ENCODE measurements at places on chromosomes 2 and 18.

- no peak for DNase-seq
These were observed 27.9 kb upstream of the RNU4ATAC start for GRCh38 chr2:121502781-121503180.

GRCh38 chr2:127228102-127228501, 8.0 kb upstream of the CYP27C1 start:
- DNase-seq, result no peak

GRCh38 chr2:186746584-186746983, 52.7 kb downstream of the FAM171B start:
- no peak for DNase-seq

DNA sequence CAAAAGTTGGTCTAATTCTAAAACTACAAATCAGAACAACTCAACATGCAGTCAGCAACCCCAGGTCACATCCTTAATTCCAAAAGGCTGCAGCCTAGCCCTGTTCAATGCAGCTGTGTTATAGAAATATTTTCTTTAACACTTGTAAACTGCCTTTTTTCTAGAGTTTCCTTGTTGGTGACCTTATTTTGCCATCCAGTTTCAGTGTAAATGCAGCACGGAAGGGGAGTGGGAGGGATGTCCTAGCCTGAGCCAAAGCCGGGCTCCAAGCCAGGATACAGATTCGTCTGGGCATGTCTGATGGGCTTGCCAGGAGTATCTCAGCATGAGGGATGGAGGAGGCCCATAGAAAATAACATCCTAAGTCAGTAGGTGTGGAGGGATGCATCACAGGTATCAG, 17.7 kb upstream of the SP3 start:
- no peak for DNase-seq

DNA sequence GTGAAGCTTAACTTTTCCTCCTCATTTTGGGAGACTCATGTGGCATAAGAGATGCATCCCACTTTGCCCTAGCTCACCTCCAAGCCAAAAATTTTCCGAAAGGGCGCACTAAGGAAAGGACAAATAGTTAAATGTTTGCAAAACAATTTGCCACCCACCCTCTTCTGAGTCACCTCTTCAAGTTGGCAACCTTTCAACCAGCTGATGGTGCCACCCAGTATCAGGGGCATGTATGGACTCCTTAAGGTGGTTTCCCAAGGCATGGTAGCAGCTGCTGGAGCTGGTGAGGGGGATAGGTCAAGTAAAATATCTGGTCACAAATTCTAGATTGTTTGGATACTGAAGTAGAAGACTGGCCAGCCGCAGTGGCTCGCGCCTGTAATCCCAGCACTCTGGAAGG, 17.2 kb upstream of the ITGAV start:
- no peak for DNase-seq

GRCh38 chr2:113777371-113777770, 20.9 kb upstream of the SLC35F5 start:
- no peak for DNase-seq

GRCh38 chr18:54713386-54713785, 114.9 kb upstream of the RAB27B start:
- no peak for DNase-seq

- no peak for DNase-seq
These were observed 6.4 kb upstream of the ODC1 start for GRCh38 chr2:10454505-10454904.

GRCh38 chr2:236825989-236826510, 256.4 kb downstream of the ACKR3 start:
- no peak for DNase-seq

DNA sequence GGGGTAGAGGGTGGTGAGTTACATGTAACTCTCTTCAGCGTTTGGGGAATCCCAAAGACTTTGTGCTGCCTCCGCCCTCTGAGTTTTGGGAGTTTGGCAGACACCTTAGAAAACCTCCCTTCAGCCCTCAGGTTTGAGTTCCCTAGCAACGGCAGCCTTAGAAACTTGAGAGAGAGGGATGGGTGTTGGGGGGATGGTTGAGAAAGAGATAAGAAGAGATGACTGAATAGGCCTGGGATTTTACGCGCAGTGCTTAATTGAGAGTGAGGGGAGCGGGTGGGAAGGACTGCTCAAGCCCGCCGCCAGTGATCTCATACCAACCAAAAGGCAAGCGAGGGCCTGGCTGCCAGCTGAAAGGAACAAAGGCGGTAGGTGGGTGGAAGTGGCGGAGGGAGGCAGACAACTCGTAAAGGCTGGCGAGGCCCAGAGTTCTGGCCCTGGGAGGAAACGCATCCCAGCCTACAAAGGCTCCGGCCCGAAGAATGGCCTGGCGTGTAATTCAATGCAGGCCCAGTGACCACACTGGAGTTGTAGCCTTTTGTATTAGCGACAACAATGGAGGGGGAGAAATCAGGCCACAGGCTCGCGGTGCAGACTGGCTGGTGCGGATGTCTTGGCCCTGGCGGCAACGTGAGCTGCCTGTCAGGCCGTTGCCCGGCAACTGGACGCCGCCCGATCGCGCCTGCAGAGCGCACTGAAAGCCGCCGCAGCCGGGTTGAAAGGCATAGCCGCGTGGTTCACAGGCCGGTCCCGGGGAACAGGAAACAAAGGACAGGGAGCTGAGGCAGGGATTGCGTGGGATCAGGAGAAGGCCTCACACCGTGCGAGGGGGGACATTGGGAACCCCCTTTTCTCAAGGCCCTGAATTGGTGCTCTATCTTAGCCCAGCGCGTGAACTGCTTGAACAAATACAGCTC, 39.9 kb upstream of the DARS1 start:
- no peak for DNase-seq

DNA sequence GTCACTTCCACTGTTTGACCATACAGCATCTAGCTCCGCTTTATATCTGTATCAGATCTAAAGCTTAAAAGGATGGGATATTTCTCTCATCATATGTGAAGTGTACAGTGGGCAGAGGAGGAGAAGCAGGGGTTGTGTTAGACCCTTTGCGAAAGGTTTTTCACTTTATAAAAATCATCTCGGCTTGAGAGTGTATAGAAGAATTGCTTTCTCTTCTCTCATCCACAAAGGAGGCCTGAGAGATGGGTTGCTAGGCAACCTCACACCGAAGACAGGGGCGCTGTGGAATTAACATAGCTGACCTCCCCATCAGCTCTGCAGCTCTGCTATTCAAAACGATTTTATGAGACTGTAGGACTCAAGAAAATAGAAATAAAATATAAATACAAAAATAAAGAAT, 70.2 kb upstream of the GALNT3 start:
- DNase-seq, result no peak

DNA sequence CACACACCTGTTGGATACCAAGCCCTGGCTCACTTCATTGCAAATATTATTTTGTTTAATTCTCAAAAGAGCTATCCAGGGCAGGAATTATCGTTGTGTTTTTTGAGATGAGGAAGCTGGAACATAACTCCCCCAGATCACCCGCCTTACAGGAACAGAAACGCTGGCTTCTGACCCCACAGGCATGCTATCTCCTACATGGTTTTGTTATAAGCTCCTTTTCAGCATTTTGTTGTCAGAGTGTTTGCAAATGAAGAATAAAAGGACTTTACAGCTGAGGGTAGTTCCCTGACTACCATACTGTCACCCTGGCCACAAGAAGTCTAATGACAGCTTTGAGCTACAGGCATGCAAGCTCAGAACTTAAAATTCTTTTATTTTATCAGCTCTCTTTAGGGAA, 62.0 kb upstream of the MRPS9 start:
- DNase-seq, result no peak

GRCh38 chr2:153940511-153940910, 68.8 kb downstream of the GALNT13 start:
- no peak for DNase-seq

GRCh38 chr18:53644799-53645471, 579.5 kb downstream of the MBD2 start:
- no peak for DNase-seq

DNA sequence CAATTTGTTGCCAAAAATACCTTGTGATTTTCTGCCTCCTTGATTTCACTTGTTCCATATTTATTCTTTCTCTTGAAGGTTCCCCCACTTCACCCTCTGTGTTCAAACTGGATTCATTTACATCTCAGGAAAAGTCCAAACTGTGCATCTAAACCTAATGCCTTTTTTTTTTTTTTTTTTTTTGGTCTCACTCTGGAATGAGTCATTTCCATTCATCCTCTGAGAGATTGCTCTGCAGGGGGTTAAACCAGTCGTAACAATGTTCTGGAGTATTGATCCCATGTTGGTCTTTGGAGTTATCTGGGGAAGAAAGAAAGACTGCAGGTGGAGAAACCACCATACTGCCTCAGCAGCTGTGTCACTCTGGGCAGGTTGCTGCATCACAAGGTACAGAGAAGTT, 119.7 kb downstream of the TACR1 start:
- DNase-seq, result no peak

GRCh38 chr2:47437287-47437686, 34.3 kb downstream of the MSH2 start:
- DNase-seq, result no peak

DNA sequence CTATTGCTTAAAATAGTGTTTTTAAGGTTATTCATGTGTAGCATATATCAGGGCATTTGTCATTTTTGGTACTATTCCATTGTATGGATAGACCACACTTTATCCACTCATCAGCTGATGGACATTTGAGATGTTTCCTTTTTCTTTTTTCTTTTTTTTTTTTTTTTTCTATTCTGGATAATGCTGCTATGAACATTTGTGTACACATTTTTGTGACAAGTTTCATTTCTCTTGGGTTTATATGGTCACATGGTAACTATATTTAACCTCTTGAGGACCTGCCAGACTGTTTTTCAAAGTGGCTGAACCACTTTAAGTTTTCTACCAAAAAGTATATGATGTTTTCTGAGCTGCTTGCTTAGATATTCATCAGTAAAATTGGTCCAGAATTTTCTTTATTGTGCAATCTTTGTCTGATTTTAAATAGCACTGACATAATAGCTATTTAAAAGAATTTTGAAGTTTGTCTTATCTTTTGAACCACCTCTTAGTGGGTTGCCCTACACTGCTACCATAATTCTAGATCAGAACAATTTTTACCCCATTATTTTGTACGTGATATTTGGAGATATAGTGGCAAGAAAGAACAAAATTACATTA, 219.4 kb upstream of the SIX3 start:
- DNase-seq, result no peak

Measured in activated T-helper 1 cell treated with anti-CD3 and anti-CD28 coated beads, Interleukin-2, amount 50 U/mL, for 16 hours (primary cell).